ENCODE measurements at places on chromosomes 7 and 10.

- DNase-seq, result peak; percentile 65
Measured at GRCh38 chr7:112001091-112001826, 204.9 kb downstream of the DOCK4 start.

DNA sequence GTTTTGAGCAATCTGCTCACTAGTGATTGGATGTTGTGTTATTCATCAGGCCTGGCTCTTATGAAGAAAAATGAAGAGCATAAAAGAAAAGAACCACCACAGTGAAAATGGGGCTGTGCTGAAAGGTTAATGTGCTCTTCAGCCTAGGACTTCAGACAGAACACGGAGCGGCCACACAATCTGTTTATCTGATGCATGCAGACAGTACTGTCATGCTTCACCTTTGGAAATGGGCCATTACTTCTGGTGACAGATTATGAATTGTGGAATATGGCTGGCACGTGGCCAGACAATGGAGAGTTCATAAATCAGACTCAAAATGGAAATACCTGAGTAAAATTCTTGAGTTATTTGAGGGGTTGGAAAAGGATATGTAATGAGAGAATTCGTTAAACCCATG, 86.0 kb upstream of the NOBOX start:
- DNase-seq, result no peak

DNA sequence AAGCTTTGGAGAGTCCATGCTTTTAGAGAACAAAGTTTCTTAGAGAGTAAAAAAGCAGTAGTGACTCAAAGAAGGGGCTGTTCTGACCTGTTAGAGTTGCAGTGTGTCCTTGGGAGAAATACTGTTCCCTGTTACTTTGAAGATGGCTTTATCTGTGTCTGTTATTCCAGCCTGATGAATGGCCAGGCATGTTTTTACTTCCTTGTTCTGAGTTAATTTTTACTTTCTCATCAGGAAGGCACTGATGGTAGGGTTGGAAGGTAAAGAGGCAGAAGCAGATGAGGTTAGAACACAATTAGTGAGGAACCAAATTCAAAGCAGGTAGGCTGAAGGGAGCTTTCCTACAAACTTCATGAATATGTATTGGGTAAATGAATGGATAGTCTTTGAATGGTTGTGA, 138.5 kb upstream of the PRKCQ start:
- no peak for DNase-seq

GRCh38 chr7:116871061-116871700, 8.8 kb downstream of the CAPZA2 start:
- no peak for DNase-seq

GRCh38 chr7:107744345-107744750, 406 bp downstream of the CBLL1 start:
- no peak for DNase-seq

- DNase-seq, result no peak
Measured at GRCh38 chr10:123645016-123645415, 21.1 kb upstream of the GPR26 start.
